CD8-positive, alpha-beta memory T cell (primary cell): ENCODE measurements at places on chromosomes 16 and 17.

- no peak for DNase-seq
- H3K4me1 ChIP-seq: no peaks in the 10 kb centered on the region
- H3K27ac ChIP-seq: no peak overlapping the region
- no peaks in the 10 kb centered on the region for H3K27me3 ChIP-seq
- H3K36me3 ChIP-seq: no peaks in the 10 kb centered on the region
Observed at GRCh38 chr16:63461248-63461841, 1425.1 kb upstream of the CDH8 start.

- DNase-seq: no peak
- H3K27ac ChIP-seq: no peak overlapping the region
- H3K36me3 ChIP-seq: no peaks in the 10 kb centered on the region
Observed at GRCh38 chr16:66976746-66977145, 11.6 kb upstream of the CES4A start.

GRCh38 chr17:45046537-45047125 is 4.8 kb downstream of the DCAKD start:
- no peak overlapping the region for H3K27ac ChIP-seq
- H3K36me3 ChIP-seq: no peaks in the 10 kb centered on the region
- no peak for DNase-seq
- no peak overlapping the region for H3K4me3 ChIP-seq
- H3K27me3 ChIP-seq: no peaks in the 10 kb centered on the region
- H3K4me1 ChIP-seq: peaks cover 22% of the 10 kb centered on the region

DNA sequence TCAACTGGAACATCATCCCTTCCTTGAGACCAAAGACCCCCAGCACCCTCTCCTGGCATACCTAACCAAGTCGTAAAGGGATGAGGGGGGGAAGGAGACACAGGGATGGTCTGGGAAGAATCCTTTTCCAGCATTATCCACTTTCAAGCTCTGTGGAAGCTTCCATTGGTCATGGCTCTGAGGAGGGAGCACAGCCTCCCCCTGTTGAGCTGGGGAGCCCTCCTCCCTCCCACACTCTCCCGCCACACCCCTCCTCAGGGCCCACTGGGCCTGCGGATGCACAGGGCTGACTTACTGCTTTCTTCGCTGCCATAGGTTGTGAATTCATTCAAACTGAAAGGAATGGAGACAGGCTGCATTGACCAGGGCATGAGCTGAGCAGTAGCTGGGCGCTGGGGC is 12.4 kb downstream of the CSF3 start:
- no peaks in the 10 kb centered on the region for H3K27me3 ChIP-seq
- peaks cover 44% of the 10 kb centered on the region for H3K36me3 ChIP-seq
- DNase-seq: no peak
- H3K4me1 ChIP-seq: peaks cover 19% of the 10 kb centered on the region
- H3K4me3 ChIP-seq: no peak overlapping the region

DNA sequence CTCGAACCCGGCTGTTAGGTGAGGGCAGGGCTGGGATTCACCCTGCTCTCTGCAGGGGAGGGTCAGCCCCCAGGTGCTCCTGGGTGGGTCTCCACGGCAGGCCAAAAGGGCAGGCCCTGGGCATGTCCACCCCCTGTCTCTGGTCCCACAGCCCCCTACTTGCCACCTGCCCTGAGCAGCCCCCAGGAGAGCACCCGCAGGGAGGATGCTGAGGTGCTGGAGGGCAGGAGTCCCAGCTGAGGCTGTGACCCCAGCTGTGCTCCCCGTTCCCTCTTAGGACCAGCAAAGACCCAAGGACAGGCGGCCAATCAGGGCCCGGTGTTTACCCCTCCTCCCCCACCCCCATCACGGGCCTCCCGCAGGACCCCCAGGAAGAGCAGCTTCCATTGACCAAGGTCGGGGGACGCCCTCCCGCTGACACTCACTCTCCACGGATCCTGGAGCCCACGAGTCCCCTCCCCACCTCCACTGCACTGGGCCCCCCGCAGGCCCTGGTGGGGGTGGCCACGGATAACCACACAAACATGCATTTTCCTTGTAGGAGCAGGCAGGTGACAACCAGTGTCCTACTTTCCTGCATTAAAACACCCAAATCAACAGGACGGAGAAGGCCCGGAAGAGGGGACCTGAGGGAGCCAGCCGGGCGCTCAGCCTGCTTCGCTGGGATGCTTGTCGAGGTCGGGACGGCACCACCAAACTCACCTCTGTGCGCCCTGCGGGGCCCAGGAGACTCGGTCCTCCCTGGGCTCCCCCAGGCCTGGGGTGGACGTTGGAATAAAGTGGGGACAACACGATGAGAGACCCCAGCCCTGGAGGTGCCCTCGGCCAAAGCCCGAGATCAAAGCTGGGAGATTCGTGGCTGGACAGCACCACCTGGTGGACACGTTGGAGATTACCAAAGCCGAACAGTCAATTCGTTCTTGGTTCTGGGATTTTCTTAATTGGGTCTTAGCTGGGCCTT is 22.5 kb upstream of the ENPP7 start:
- peak; percentile 47 for DNase-seq
- no peaks in the 10 kb centered on the region for H3K36me3 ChIP-seq
- H3K27me3 ChIP-seq: no peaks in the 10 kb centered on the region

DNA sequence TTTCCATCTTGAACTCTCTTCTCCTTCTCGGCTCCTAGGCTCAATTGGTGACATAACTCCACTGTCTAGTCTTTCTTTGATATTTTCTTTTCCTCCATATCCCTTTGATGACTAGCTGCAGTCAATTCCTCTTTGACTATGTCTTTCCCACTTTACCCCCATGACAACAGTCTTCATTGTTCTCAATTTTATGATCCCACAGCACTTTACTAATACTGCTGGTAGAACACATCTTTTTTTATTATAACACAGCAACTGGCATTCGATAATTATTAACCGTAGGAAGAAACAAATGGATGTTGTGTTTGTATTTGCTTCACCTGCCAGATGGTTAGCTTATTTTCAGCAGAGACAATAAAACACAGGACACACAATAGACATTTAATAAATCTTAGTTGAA is 1.3 kb downstream of the KRTAP3-3 start:
- H3K4me1 ChIP-seq: no peaks in the 10 kb centered on the region
- no peaks in the 10 kb centered on the region for H3K36me3 ChIP-seq
- no peak overlapping the region for H3K27ac ChIP-seq
- no peak for DNase-seq
- H3K4me3 ChIP-seq: no peak overlapping the region

DNA sequence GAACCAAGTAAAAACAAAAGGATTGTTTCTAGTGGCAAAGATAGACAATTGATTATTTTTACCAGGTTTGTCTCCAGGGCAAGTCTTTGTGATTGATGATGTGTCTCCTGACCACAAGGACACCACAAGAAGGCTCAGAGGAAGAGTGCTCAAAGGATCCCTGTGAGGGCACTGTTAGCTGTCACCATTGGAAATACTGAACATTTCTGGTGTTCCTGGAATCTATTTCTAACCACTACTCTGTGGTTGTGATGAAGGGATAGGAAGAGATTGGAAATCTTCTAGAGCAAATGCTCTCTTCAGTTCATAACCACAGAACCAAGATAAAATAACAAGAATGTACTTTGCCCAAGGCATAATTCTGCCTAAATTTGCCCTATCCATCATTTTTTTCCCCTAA is 15.3 kb downstream of the RNF43 start:
- no peak for DNase-seq
- no peaks in the 10 kb centered on the region for H3K27me3 ChIP-seq
- H3K36me3 ChIP-seq: no peaks in the 10 kb centered on the region
- H3K4me3 ChIP-seq: no peak overlapping the region

DNA sequence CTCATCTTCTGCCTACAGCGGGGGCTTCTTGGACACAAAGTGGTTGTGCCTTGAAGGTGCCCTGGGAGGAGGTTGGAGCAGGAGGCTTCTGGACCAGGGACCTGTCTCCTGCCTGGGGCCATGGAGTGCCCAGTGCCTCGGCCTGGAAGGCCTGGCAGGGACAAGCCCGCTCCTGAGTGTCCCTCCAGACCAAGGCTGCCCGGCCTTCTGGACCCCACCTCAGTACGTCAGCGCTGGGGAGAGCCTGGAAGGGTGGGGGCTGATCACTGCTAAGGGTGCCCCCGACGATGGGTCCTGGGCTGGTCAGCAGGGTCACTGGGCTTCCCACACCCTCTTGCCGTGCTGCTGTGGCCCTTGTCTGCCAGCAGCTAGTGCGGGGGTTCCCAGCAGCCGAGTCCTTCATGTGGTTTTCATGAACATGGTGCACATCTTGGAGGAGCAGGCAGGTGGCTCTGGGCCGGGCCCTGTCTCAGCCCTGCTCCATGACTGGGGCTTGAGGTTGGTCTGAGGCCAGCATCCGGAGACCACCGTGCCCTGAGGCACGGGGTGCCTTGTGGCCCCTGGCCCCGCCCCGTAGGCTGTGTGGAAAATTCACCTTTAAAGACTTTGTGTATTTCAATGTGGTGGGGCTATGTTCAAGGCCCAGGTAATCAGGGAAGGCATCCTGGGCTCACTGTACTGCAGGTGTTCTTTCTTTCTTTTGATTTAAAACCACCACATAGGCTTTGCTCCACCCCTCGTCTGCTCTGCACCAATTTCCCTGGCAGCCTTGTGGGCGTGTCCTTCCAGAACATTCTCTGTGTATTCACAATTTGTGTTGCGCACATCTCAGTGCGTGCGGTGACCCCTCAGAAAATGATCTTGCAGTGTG is 22.4 kb downstream of the MGRN1 start:
- H3K4me1 ChIP-seq: peaks cover 36% of the 10 kb centered on the region
- no peaks in the 10 kb centered on the region for H3K27me3 ChIP-seq
- no peak overlapping the region for H3K4me3 ChIP-seq
- DNase-seq: no peak
- H3K36me3 ChIP-seq: no peaks in the 10 kb centered on the region

DNA sequence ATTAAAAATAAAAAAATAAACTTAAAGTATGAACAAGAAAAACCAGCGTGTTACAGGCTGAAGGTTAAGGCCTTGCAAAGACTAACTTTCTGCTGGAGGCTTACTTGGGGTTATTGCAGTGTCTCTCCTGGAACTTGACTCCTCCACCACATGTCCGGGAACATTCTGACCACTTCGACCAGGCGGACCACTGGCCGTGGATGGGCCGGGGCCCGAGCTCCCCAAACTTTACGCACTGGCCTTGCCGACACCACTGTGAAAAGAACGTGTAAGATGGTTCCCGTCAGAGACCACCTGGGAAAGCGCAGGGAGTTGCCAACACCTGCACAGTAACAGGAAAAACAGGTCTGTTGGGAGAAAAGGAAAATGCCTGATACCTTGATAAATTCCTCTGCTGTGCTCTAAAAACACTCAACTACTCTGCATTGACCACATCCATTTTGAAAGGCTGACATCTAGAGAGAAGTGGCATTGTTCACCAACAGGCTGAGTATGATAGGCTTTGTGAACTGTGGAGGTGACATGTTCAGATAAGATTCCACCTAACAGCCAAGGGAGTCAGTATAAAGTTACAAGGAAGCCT is 99.1 kb downstream of the ADAMTS18 start:
- no peaks in the 10 kb centered on the region for H3K36me3 ChIP-seq
- H3K4me3 ChIP-seq: no peak overlapping the region
- H3K27ac ChIP-seq: no peak overlapping the region
- no peaks in the 10 kb centered on the region for H3K27me3 ChIP-seq

- H3K4me3 ChIP-seq: no peak overlapping the region
- H3K4me1 ChIP-seq: no peaks in the 10 kb centered on the region
- H3K36me3 ChIP-seq: peaks cover 22% of the 10 kb centered on the region
- DNase-seq: no peak
Observed at GRCh38 chr17:82583720-82584234, 64.2 kb downstream of the FOXK2 start.

DNA sequence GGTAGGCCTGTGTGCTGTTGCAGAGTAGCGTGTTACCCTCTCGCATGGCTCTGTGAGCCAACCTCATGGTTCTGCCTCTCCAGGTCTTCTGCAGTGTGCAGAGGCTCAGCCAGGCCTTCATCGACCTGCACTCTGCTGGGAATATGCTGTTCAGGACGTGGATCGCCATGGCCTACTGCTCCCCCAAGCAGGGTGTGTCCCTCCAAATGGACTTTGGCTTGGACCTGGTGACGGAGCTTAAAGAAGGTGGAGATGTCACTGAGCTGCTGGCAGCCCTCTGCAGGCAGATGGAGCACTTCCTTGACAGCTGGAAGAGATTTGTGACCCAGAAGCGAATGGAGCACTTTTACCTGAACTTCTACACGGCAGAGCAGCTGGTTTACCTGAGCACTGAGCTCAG is 75.8 kb upstream of the ENDOV start:
- no peak overlapping the region for H3K4me3 ChIP-seq
- no peak overlapping the region for H3K27ac ChIP-seq
- H3K27me3 ChIP-seq: no peaks in the 10 kb centered on the region

DNA sequence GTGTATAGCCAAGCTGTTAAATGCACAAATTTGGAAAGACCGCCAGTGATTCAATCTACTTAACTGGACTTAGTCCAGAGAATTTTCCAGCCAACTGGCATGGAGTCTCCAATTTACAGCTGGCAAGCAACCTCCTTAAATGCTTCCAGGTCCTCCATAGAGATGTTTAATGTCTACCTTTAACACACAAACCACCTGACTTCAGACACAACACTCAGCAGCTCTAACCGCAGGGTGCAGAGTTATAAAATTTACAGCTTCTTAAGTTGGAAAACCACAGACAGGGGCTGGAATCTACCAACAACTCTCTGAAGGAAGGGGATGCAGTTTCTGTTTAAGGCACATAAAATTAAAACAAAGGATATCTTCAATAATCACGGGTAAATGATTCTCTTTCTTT is 106.9 kb downstream of the SYCE1L start:
- H3K36me3 ChIP-seq: no peaks in the 10 kb centered on the region
- no peaks in the 10 kb centered on the region for H3K4me1 ChIP-seq
- H3K27ac ChIP-seq: no peak overlapping the region
- no peak overlapping the region for H3K4me3 ChIP-seq
- H3K27me3 ChIP-seq: no peaks in the 10 kb centered on the region

DNA sequence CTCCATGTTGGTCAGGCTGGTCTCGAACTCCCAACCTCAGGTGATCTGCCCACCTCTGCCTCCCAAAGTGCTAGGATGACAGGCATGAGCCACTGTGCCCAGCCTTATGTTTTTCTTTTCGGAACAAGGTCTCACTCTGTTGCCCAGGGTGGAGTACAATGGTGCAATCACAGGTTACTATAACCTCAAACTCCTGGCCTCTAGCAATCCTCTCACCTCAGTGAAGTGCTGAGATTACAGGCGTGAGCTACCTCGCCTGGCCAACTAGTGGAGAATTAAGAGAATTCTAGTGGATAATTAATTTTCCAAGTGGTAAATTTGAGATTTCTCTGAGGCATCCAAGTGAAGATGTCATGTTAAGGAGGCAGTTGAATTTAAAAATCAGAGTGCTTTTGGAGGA is 2.9 kb upstream of the FBXO47 start:
- no peaks in the 10 kb centered on the region for H3K27me3 ChIP-seq
- H3K4me3 ChIP-seq: no peak overlapping the region
- no peak overlapping the region for H3K27ac ChIP-seq
- DNase-seq: no peak
- H3K4me1 ChIP-seq: peaks cover 6% of the 10 kb centered on the region
- H3K36me3 ChIP-seq: no peaks in the 10 kb centered on the region
